ENCODE measurements at places on chromosomes 2 and 18.
A peak's percentile ranks its signal among the peaks of the same experiment; 100 is the strongest.

DNA sequence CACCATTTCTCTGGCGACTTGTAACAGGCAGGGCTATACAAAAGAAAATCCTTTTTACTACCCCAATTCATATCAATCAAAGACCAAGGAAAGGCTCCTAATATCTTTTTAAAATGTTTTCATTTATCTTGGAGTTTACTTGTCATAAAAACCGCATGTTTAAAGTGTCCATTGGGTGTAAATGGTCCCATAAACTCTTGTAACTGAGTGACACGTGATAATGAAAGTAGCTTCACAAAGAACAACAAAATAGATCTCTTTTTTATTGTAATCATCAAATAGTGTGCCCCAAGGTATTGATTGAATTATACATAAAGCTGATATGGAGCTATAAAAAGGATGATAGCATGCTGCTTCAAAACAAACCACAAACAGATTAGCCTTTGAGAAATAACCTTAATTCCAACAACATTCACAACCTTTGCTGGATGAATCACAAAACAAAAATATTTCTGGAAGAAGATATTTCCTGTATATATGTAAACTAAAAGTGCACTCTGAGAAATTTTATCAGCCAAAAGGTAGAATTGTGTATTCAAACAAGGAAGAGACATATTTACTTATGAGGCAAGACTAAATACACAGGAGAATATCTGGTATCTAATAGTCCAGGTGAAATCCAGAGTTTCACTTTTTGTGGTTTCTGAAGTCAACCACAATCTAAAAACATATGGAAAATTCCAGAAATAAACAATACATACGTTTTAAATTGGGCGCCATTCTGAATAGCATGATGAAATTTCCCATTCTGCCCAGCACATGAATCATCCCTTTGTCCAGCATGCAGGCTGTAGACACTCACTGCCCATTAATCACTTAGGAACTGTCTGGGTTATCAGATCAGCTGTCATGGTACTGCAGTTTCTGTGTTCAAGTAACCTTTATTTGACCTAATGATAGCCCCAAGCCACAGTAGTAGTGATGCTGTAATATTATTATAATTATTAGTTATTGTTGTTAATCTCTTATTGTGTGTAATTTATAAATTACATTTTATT, 237.5 kb downstream of the PIK3C3 start:
- DNase-seq = no peak

- DNase-seq = no peak
These were observed 37.4 kb upstream of the GPC1 start for GRCh38 chr2:240397924-240398645.

GRCh38 chr2:73856214-73856613, 27.5 kb downstream of the STAMBP start:
- DNase-seq = no peak

DNA sequence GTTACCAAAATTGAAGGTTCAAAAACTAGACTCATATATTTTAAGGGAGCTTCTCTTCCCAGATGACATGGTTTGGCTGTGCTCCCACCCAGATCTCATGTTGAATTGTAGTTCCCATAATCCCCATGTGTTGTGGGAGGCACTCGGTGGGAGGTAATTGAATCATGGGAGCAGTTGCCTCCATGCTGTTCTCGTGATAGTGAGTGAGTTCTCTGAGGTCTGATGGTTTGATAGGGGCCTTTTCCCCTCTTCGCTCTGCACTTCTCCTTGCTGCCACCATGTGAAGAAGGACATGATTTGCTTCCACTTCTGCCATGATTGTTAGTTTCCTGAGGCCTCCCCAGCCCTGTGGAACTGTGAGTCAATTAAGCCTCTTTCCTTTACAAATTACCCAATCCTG, 140.1 kb downstream of the MAIP1 start:
- DNase-seq = no peak

DNA sequence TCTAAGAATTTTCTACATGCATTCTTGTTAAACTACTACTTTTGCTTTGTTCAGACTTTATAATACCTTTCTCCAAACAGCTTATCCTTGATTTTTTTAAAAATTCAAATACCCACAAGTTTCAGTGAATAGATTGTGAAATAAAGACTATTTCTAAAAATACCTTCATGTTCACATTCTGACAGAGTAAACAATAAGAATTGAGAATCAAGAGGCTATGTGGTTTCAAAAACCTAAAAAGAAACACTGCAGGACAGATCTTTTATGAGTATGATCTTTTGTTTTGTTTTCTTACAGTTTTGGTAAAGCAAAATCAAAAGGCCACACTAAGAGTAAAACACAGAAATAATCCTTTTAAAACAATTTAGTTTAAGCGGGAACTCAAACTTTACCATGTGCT, 21.2 kb downstream of the ALS2 start:
- no peak for DNase-seq

DNA sequence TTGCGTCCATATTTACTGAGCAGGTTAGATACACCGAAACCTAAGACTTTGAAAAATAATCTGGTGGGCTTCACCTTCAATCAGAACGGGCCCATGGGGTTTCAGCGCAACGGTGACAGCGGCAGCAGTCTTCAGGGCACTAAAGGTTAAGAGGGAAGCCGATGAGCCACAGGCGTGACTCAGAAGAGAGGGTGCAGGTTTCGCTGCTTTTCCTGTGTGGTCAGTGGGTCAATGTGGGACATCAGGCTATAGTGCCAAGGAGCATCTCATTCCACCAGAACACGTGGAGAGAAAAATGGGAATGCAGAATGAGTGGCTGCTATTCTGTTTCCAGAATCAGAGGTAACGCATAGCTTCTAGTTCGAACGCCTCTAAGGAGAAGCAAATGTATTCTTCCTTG, 8.9 kb downstream of the PTGR3 start:
- DNase-seq = no peak

GRCh38 chr2:120486441-120486840, 140.5 kb downstream of the INHBB start:
- DNase-seq = no peak

- no peak for DNase-seq
These were observed 571.7 kb upstream of the FANCL start for GRCh38 chr2:58812771-58813344.

GRCh38 chr18:14748496-14748895, 524 bp downstream of the ANKRD30B start:
- DNase-seq = peak; percentile 4

- peak; percentile 37 for DNase-seq
These were observed at the start of gene MSL3B for GRCh38 chr2:233867993-233868532. Gene MSL3B, minus strand, starts transcription at chr2:233868386.

DNA sequence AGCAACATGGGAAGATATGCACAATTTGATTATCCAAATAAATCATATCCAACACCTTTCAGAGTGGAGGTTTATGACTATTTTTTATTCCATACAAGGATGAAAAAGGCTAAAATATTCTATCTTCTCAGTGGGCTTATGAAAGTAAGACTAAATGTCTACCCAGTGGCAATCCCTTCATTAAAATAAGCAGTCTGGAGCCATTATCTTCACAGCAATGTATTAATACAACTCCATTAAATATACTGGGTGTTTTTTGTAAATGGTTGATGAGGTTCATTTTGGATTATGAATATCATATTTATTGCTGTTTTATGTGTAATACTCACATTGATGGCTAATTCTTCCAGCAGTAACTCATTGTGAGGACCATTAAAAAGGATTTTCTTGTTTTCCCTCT, 352.7 kb upstream of the SOX11 start:
- DNase-seq = no peak

DNA sequence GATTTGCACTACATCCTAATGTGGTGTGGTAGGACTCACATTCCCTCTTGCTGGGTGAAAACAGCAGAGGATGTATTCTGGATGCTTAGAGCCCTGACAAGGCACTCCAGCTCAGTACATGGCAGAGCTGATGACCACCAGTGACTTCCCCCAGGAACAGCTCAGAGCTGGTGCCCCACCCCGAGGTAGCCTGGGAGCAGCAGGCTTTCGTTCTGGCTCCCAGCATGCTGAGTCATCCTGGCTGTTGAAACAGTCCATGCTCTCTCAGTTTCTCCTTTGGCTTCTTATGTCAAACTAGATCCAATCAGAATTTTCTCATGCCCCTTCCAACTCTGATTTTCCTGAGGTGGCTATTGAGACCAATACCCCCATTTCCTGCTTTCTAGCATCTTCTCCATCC, 438.2 kb downstream of the NBAS start:
- no peak for DNase-seq

GRCh38 chr2:240919161-240919781, 13.1 kb downstream of the CROCC2 start:
- DNase-seq = no peak

GRCh38 chr18:40851014-40851429, 1104.0 kb upstream of the PIK3C3 start:
- no peak for DNase-seq

DNA sequence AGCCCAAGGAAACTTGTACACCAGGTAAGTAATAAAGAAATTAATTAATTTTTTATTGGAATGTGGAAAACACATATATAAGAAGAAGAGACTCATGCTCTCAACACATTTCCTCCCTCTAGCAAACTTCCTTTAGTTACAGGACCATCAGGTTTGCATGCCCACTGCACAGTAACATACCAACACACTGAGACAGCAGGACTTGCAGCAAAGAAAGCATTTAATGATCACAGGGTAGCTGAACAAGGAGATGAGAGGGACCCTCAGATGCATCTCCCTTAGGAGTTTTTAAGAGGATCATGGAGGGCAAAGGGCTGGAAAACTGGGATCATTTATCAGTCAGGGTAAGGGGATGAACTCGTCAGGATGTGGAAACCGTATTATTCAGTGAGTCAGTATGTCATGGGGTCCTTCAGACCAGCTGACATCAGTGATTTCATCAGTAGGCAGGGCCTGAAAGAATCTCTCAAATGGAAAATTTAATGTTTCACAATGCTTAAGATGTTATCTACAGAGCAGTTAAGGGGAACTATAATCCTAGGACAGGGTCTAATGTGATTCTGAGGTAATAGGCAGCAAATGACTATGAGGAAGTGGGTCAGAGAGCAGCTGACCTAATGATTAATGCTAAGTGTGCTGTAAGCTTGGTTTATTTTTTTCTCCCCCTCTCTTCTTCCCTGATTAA, 193.8 kb upstream of the RND3 start:
- DNase-seq = no peak

DNA sequence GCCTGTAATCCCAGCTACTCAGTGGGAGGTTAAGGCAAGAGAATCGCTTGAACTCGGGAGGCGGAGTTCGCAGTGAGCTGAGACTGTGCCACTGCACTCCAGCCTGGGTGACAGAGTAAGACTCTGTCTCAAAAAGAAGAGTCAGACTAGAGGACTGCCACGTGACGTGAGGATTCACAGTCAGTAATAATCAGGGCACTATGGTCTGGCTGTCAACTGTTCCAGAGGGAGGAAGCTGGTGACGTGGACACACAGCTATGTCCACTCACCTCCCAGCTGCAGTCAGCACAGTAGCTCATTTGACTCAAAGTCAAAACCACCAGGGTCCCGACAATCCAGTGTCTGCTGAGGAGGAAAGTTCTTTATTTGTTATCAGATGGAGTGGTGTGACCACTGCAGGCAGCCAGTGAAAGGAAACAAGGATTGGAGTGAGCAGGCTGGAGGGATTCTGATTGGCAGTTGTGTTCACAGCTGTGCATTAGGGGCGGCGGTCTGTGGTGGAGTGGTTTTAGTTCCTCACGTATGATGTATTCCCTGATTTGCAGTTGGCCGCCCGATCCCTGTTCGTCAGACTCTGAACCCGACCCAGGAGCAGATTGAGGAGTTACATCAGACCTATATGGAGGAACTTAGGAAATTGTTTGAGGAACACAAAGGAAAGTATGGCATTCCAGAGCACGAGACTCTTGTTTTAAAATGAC, 37.9 kb downstream of the MOGAT1 start:
- DNase-seq = peak; percentile 62

- DNase-seq = no peak
These were observed 24.8 kb downstream of the MAP3K2 start for GRCh38 chr2:127362971-127363370.

GRCh38 chr2:7061921-7062320, 144.7 kb downstream of the RNF144A start:
- no peak for DNase-seq

DNA sequence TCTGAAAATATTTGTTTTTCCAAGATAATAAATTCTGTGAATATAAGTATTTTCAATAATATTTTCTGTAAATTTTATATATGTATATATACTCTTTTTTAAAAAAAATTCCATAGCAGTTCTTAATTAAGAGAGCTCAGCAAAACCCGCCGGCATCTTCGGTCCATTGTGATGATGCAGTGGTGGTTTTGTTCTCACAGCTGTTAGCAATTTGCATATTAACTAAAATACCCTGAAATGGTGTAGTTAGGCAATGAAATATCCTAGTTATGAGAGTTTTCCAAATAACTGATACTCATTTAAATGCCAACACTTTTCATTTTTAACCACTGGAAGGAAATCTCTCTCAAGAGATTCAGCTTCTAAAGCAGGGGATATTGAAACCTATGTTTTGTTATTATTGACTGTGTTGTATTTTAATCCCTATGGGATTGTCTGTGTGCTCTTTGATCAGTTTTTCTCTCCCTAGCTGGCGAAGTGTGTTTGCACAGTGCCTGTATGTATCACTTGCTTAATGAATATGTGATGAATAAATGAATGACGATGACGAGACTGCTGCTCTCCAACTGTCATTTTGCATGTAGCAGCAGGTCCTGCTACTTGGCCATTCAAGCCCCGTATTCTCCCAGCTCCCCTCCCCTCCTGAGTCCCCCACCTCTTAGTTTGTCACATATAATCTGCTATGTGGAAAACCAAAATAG, 42.4 kb downstream of the PSMG2 start:
- DNase-seq = no peak

DNA sequence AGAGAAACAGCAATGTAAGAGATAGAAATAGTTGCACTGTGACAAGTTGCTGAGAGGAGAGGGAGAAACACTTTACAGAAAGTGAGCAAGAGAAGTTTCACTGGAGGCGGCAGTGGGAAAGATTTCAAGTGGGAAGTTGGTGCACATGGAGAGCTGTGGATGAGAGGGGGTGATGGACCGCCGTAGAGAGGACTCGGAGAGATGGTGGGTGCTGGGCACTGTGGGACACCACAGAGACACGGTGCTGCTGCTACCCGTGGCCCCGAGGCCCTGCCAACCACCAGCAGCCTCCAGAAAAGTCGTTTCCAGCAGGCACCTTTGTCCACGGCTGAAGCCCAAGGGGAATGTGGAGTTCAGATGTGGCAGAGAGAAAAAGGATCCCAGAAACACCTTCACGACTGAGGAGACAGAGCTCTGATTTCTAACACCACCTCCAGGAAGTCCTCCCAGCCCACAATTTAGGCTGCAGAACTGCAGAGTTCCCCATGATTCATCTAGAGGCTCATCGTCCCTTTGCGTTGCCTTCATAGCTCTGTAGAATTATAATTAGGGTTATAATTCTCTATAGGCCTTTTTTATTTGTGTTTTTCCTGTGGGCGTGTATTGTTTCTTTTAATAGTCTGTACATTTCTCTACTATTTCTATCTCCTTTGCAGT, 15.9 kb upstream of the IGFBP2 start:
- no peak for DNase-seq

DNA sequence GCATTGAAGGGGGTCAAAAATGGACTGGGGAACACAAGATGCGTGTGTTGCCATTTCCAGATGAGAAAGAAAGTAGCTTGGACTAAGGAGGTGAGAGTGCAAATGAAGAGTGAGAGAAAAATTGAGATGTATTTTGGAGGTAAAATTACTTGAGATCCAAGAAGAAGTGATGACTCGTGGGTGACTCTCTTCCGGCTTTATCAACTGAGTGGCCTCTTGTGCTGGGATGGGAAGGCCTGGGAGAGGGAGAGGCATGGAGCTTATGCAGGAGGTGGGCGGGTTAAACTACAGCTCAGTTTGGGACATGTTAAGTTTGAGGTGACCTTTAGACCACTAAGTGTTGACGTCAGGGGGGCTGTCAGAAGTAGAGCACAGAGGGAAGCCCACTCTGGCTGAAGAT, 34.9 kb downstream of the SULT1C2 start:
- DNase-seq = no peak

- no peak for DNase-seq
These were observed 60.8 kb downstream of the KIF5C start for GRCh38 chr2:148935791-148936190.
